Spleen (tissue), 13 donors: ENCODE measurements at places on chromosomes 4 and X. TPM values are rescaled to one million over a fixed set of nuclear protein-coding genes. Genes with fewer than 3 reads are reported as not detected.

Gene TMEM165
- total RNA-seq = 189 TPM

Gene NRK
- total RNA-seq = not detected

Gene WDFY3
- 116 TPM for total RNA-seq

Gene SSX4B
- total RNA-seq = not detected

Gene GAGE12H
- total RNA-seq = not detected

Gene TMPRSS11A
- not detected for total RNA-seq

Gene FRMPD3
- 0.20 TPM for total RNA-seq

Gene ARHGAP10
- total RNA-seq = 35.5 TPM

GRCh38 chr4:88441696-88442095, 15.2 kb upstream of the HERC5 start:
- DNase-seq = no peak

GRCh38 chrX:11180571-11180970, 69.4 kb downstream of the HCCS start:
- no peak for DNase-seq

DNA sequence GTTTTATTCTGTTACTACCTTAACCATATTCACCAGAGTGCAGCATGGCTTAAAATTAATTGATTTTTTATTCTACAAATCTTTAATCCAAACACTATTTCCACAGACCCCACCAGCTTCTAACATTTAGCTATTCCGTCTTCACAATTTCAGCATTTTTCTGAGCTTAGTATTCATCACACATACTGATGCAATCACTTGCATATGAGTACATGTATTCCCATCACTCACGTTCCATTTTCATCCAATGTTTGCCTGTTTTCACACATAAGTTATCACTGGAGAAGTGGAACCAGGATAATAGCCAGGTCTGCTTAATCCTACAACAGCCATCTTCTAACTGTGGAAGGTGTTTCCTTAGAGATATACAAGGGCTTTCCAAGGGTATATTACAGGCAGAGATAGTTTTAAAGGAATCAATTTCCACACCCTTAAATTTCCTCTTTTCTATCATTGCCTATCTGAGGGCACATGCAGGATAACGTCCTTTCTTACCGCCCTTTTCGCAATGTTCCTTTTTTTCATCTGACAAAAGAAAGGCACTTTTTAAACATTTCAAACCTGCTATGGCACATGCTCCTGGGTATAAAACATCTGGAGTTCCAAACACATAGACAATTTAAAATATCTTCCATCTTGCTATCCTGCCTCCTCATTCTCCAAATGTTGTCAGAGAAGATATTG, 115.8 kb downstream of the CORIN start:
- no peak for DNase-seq

- DNase-seq = no peak
Measured at GRCh38 chr4:3644849-3645627, 112.8 kb upstream of the LRPAP1 start.

DNA sequence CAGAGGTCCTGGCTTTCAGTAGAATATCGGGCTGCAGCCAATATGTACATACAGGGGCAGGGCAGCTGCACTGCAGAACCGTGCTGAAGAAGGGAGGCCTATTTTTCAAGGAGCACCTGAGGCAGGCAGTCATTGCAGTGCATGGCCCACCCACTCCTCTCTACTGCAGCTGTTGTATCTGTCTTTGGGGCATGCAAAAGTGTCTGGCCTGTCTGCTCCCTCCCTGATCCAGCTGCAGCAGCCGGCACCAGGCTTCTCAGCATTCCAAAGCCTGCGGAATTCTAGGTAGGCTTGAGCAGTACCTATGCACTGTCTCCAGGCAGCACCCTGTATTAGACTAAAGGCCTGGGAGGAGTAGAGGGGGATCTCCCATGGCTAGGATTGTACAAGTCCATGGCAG, 415.2 kb upstream of the MAGEB16 start:
- no peak for DNase-seq

- DNase-seq = no peak
Measured at GRCh38 chrX:69232945-69233344, 67.7 kb upstream of the PJA1 start.

DNA sequence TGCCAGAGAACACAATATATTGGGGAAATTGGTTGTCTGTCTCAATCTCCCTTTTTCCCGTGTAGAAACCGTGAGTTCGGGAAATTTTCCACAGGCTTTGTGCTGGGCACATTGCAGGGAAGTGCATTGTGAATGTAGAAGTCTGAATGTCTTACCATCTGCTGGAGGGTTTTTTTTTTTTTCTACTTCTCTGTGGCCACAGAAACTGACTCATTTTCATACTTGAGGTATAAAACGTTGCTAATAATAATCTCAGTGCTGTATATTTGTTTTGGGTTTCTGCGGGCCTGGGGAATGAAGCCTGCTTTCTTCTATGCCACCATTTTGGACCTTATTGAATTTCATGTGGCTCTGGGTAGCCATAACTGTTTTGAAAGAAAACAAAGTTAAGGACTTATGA, 1001.2 kb downstream of the STIM2 start:
- no peak for DNase-seq

DNA sequence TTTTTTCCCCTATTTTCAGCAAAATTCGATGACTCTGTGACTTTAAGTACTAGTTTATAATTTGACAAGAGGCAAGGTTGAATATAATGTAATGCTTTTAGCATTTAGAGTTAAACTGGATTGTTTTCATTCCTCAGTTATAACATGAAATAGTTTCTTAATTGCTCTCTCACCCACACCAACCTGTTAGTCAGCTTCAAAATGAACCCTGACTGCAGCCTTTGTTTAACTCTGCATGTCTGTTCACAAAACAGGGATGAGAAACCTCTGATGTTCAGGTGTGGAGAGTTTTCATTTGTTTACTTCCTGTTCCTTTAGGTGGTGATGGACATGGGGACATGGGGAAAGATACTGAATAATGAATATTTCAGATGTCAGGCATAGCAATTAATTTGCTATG, 49.9 kb upstream of the MND1 start:
- no peak for DNase-seq

- DNase-seq = no peak
Measured at GRCh38 chr4:147964266-147964880, 232.5 kb downstream of the ARHGAP10 start.
